ENCODE measurements at places on chromosomes 1 and 21. TPM values are rescaled to one million over a fixed set of nuclear protein-coding genes. Genes with fewer than 3 reads are reported as not detected.

Gene PTCH2
- total RNA-seq, result not detected

Gene SYCP1
- not detected for total RNA-seq

Gene CYP4B1
- not detected for total RNA-seq

Gene BEST4
- total RNA-seq, result not detected

Gene SPRR2A
- not detected for total RNA-seq

Gene PDE9A
- not detected for total RNA-seq

Gene S100A6
- 1,031 TPM for total RNA-seq

Gene LAMC2
- total RNA-seq, result 3.5 TPM

Gene LCE3E
- total RNA-seq, result not detected

Gene OR2T33
- not detected for total RNA-seq

Gene KCNN3
- total RNA-seq, result 2.8 TPM

Gene ADGRL4
- total RNA-seq, result 2.0 TPM

Gene GUCA2B
- total RNA-seq, result not detected

Gene ZNF648
- total RNA-seq, result not detected

Gene CELF3
- total RNA-seq, result not detected

GRCh38 chr1:110111081-110111480 is 1.2 kb upstream of the UBL4B start:
- no peak for DNase-seq

GRCh38 chr1:217067642-217068041 is 344.4 kb upstream of the ESRRG start:
- DNase-seq, result no peak

DNA sequence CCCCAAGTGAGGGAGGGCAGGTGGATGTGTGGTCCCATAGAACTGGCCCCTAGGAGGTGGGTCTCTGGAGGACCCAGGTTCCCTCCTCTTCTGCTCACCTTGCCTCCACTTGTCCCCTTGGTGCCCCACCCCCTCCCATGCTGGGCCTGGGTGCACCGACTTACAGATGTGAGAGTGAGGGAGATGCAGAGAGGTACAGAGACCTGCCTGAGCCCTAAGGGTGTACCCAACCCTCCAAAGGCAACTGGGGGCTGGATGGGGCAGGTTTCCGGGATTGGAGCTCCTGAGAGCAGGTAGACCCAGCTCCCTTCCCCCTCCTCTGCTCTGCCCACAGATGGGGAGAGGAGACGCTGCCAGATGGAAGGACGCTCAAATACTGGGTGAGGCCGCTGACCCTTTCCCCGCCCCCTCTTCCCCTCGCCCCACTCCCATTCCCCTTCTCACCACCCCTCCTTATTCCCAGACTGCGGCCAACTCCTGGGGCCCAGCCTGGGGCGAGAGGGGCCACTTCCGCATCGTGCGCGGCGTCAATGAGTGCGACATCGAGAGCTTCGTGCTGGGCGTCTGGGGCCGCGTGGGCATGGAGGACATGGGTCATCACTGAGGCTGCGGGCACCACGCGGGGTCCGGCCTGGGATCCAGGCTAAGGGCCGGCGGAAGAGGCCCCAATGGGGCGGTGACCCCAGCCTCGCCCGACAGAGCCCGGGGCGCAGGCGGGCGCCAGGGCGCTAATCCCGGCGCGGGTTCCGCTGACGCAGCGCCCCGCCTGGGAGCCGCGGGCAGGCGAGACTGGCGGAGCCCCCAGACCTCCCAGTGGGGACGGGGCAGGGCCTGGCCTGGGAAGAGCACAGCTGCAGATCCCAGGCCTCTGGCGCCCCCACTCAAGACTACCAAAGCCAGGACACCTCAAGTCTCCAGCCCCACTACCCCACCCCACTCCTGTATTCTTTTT is 10.3 kb downstream of the TINAGL1 start:
- no peak for DNase-seq

GRCh38 chr1:27348861-27349783 is 7.3 kb downstream of the SYTL1 start:
- DNase-seq, result no peak

DNA sequence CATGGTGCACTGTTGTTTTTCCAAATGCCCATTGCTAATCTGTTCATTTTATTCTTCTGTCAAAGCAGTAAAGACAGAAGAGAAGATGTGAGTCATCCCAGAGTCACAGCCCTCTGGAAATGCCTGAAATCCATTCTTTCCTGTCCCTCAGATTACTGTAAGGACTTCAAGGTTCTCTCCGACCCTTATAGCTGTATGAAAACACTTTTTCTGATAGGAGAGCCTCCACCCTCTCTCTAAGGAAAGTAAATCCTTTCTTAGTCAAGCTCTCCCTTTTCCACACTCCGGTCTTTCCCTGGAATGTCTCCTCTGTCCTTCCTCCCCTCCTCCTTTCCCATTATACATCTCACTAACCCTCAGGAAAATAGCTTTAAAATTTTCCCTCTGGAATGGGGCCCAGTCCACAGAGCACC is 3.5 kb upstream of the PRDX6 start:
- DNase-seq, result peak; percentile 76

- DNase-seq, result peak; percentile 67
Measured at GRCh38 chr21:28283641-28284490, 708.8 kb downstream of the LTN1 start.

- DNase-seq, result no peak
Measured at GRCh38 chr1:156073110-156073687, 9.1 kb downstream of the MEX3A start.

- peak; percentile 45 for DNase-seq
Measured at GRCh38 chr1:59079434-59080140, 217.3 kb upstream of the FGGY start.

- peak; percentile 84 for DNase-seq
Measured at GRCh38 chr1:99131546-99131945, 126.9 kb upstream of the PLPPR5 start.

GRCh38 chr1:93488207-93488606 is 40.3 kb downstream of the FNBP1L start:
- no peak for DNase-seq

DNA sequence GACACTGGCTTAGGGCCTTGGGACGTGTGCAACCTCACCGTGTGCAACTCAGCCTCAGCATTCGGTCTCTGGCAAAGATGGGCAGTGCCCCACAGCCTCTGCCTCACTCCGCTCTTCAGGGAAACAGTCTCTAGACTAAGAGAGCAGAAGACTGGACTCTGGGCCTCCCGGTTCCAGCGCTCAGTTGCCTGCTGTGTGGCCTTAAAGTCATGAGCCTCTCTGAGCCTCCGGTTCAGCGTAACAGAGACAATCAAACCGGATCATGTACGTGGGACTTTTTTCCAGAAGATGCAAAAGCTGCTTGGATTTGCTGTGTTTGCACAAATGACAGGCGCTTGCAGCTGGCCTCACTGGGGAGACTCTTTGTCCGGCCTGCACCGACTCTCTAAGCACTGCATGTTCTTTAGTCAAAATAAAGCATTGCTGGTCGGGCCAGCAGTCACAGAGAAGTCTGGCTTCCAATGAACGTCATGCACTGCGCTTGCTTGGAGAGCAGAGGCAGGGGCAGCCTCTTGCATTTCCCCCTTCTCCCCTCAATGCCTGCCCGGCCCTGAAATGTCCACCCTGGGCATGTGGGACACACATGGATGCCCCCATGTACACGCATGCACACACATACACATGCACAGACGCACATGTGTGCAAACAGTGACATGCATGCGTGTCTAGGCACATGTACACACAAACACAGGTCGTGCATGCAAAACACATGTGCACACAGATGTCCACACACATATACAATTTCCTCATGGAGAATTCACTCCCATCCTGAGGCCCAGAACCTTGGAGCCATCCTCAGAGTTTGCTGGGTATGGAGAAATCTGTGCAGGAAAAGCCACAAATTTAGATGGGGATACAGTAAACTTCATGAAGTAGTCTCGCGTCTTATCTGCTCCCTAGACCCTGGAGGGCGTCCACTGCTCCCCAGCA is 152.4 kb downstream of the PRDM16 start:
- no peak for DNase-seq

DNA sequence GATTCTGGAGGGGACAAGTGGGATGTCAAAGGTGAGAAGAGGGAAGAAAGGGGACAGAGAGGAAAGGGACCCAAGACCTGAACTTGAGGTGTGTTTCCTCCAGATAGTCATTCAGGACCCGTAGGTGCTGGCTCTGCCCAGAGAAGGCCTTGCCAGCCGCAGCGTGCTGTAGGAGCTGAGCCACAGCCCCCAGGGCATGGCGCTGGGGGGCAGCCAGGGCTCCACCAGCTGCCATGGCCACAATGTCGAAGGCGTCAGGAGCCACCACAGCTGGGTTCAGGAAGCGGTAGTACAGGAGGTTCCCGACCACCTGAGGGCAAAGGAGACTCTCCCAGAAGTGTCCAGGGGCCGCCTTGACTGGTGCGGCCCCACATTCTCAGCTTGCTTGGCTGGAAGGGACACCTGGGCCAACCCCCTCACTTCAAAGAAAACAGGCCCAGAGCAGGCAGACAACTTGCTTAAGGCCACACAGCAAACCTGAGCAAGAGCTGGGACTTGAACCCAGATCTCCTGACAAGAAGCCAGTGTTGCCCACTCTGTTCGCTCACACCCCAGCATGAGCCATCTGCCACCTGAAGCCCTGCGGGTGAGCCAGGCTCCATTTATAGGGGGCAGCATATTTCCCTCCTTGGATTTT is 34.0 kb upstream of the MEF2D start:
- DNase-seq, result no peak

- DNase-seq, result no peak
Measured at GRCh38 chr1:112713466-112714312, 1.4 kb downstream of the PPM1J start.

GRCh38 chr1:230611128-230611877 is 31.0 kb upstream of the COG2 start:
- DNase-seq, result no peak

GRCh38 chr1:27057389-27057788 is 44.7 kb upstream of the TENT5B start:
- no peak for DNase-seq

- DNase-seq, result no peak
Measured at GRCh38 chr1:35603468-35603867, 30.4 kb downstream of the TFAP2E start.

- DNase-seq, result peak; percentile 24
Measured at GRCh38 chr1:210098356-210098755, 134.2 kb upstream of the SERTAD4 start.

GRCh38 chr1:61053226-61053711 is 29.1 kb upstream of the NFIA start:
- no peak for DNase-seq

GRCh38 chr1:201088395-201088794 is 23.8 kb downstream of the CACNA1S start:
- DNase-seq, result no peak

- no peak for DNase-seq
Measured at GRCh38 chr1:65479554-65480204, 59.2 kb downstream of the LEPR start.

DNA sequence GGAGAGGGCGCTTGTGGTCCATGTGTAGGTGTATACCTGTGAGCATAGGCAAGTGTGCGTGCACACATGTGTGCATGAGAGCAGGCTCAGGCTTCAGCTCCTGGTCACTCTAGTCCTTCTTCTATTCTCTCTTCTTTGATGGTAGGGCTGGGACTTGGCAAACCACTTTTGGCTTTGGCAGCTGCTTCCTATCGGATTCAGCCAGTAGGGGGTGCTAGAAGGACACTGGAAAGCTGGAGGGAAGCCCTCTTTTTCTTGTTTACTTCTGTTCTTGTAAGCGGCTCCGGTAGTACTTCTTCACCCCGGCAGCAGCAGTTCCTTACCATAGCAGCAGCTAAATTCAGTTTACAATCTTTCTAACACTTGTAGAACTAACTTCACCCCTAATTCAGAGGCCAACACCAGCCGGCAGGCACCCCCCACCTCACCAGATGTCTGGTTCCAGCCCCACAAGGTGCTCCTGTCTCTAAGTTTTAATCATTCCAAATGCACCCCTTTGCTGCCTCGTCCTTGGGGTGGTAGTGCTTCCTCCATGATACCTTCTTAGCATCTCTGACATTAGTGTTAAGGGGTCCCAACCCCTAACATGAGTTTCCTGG is 25.1 kb downstream of the NENF start:
- peak; percentile 62 for DNase-seq

- no peak for DNase-seq
Measured at GRCh38 chr21:46141767-46142581, 13.4 kb downstream of the FTCD start.

GRCh38 chr1:94646786-94647555 is 105.4 kb upstream of the F3 start:
- DNase-seq, result peak; percentile 23

All from LHCN-M2 (cell line).